ENCODE measurements at places on chromosomes 12 and 14. TPM values are rescaled to one million over a fixed set of nuclear protein-coding genes. Genes with fewer than 3 reads are reported as not detected.

Gene ZNF384
- 68.3 TPM for total RNA-seq

Gene GPRC5A
- 0.20 TPM for total RNA-seq

Gene WDR20
- 66.7 TPM for total RNA-seq

Gene OVCH1
- total RNA-seq: not detected

Gene DPF3
- 2.0 TPM for total RNA-seq

Gene MUCL1
- not detected for total RNA-seq

Gene MON2
- 70.1 TPM for total RNA-seq

Gene CD163L1
- total RNA-seq: not detected

Gene MYF5
- total RNA-seq: not detected

Gene KRT73
- 1.0 TPM for total RNA-seq

Gene TNS2
- 1.4 TPM for total RNA-seq
